ENCODE measurements at places on chromosomes 13 and 19.

DNA sequence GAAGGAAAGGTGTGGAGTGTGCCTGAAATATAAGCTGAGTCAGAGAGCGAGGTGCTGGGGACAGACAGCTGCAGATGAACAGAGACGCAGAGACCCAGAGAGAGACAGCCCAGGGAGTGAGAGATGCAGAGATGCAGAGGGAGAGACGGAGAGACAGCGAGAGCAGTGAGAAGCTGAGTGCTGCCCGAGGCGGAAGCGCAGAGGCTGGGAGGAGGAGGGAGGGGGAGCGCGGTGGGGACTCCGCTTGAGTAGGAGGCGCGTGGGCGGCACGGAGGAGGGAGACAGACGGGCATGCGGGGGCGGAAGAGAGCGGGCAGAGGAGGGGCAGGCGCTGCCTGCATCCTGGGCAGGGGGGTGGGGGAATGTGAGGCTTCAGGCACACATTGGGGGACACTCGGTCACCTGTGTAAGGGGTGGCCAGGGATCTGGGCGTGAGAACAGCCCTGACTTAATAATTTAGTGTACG lies 25.7 kb downstream of the SLC8A2 start:
- peak; percentile 73 for DNase-seq

GRCh38 chr19:14495672-14496028 lies 277 bp downstream of the GIPC1 start:
- no peak for DNase-seq

DNA sequence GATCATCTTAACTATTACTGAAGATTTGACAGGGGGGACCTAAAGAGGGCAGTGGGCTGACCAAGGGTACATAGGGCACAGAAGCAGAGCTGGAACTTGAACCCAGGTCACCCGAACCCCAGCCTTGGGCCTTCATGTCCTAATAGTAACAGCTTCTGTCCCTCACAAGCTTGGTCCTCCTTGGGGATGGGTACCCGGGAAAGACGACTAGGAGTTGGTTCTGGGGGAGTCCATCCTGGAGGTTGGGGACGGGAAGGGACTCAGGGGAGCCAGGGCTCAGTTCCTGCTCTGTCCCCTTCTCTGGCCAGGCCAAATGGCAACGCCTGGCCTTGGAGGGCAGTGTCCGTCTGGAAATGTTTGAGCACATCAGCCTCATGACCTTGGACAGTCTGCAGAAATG lies 39.6 kb upstream of the CYP4F8 start:
- DNase-seq, result no peak

- DNase-seq, result no peak
Observed at GRCh38 chr19:38413416-38413815, 10.5 kb downstream of the FAM98C start.

GRCh38 chr19:1079566-1080111 lies 12.7 kb downstream of the ARHGAP45 start:
- no peak for DNase-seq

- DNase-seq, result no peak
Observed at GRCh38 chr19:5141129-5141849, 172.4 kb downstream of the KDM4B start.

GRCh38 chr13:98664924-98665637 lies 87.4 kb downstream of the SLC15A1 start:
- no peak for DNase-seq

DNA sequence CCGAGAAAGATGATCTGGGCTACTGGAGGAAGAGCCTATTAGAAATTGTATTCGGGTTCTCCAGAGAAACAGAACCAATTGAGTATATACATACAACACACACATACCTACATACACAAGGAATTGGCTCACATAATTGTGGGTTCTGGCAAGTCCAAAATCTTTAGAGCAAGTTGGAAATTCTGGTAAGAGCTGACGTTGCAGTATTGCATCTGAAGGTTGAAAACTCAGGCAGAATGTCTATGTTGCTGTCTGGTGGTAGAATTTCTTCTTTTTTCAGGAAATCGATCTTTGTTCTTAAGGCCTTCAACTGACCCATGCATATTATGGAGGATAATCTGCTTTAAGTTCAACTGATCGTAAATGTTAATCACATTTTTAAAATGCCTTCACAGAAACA lies 15.5 kb upstream of the OLFM4 start:
- DNase-seq, result no peak

- DNase-seq, result no peak
Observed at GRCh38 chr13:36418022-36418805, 14.1 kb upstream of the CCNA1 start.

DNA sequence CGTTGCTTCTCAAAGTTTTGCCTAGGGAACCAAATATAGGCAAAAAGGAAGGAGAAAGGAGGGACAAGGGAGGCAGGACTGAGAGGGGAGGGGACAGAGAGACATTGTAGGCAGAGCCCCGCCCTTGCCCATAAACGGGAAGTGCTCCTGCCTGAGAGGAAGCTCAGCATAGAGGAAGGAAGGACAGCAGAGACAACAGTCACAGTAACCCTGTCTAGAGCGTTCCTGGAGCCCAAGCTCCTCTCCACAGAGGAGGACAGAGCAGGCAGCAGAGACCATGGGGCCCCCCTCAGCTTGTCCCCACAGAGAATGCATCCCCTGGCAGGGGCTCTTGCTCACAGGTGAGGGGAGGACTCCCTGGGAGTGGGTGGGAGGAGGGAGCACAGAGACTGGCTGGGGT lies at the start of gene CEACAM21:
CEACAM21 (plus strand) TSS at position 169 of the 400 bp plus-strand sequence; CDS start at position 278, 109 bp downstream.
- DNase-seq, result no peak

DNA sequence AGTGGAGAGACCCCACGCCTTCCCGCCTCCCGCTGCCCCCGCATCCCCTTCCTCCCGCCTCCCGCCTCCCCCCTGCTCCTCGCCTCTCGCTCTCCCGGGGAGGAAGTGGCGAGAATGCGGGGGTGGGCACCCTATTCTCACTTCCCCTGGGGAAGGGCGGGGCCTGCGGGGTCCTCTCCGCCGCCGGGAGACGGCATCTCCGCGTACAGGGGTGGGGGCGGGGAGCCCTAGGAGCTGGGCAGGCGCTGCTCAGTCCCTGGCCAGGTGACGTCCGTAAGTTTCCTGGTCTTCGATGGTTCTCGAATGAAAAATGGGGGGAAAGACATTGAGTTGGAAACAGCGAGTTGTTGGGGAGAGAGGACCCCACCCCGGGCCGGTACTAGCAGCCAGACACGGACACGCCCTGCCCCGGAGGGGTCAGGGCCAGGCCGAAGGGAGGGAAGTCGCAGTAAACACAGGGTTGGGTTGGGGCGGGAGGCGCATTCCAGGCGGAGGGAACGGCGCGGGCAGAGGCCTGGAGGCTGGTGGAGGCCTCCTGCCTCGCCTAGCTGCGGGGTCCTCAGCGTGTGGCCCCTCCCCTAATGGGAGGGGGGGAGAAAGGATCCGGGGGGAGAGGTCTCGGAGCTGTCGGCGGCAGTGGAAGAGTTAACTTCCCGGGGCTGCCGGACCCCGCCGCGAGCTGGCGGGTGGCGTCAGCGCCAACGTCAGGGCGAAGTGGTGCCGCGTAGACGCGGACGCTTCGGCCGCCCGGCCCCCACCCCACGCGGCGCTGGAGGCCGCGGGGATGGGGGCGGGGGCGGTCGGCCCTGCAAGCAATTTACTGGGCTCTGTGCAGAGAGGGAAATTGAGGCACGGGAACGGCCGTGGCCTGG lies 10.4 kb upstream of the JUND start:
- DNase-seq, result peak; percentile 90
